ENCODE measurements at places on chromosomes 1 and 21.
A peak's percentile ranks its signal among the peaks of the same experiment; 100 is the strongest.

DNA sequence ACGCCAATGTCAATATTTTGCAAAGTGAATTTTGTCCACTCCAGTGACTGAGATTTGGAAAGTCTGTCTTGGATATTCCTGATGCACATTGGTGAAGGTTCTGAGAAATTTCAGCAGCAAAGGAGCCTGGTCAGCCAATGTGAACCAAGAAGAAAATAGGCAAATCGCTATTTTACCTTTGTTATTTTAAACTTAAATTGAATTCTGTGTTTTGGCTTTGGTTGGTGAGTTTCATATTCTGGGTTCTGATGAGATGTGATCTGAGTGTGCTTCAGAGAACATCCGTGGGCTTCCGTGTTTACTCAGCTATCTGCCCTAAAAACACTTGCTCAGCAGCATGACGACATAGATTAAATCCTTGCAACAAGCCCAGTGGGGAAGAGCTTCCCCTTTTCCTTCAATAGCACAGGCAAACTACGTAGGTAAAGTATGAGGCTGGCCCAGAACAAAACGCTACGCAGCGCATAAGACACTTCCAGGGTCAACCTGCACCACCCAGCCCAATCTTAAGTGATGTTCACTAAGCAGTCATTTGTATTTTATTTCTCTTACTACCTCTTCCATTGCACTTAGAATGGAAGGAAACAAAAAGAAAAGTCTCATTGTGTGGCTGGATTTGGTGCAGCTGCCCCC, 176.4 kb upstream of the KAZN start:
- no peak for DNase-seq

GRCh38 chr1:6440198-6441126, 15.9 kb downstream of the ESPN start:
- DNase-seq = peak; percentile 84

DNA sequence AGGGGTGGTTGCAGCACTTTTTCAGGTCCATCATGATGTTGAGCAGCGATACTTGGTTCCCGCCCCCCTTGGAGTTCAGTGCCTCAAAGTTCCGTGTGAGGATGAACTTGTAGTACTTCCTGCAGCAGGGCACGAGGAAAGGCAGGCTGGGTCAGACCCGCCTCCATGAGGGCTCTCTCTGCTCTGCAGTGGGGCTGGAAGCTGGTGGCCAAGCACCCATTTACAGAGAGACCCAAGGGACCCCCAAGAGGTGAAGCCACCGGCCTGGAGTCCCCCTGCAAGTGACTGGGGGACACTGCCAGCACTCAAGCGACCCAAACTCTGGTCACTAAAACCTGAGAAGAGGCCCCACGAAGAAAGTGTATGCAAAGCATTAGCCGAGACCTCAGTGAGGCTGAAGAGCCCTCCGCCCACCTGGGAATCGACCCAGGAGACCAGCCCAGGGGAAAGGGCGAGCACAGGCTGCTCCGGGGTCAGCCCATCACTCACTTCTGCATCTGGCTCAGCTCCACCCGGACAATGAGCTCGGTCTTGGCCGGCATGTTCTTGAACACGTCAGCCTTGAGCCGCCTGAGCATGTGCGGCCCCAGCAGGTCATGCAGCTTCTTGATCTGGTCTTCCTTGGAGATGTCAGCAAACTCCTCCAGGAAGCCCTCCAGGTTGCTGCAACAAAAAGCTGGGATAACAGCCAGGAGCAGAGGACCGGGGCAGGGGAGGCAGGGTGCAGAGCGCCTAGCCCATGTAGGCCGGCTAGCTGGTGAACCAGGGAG, 45.2 kb downstream of the CHD5 start:
- DNase-seq = no peak

GRCh38 chr1:160859166-160859565, 3.5 kb downstream of the CD244 start:
- no peak for DNase-seq

DNA sequence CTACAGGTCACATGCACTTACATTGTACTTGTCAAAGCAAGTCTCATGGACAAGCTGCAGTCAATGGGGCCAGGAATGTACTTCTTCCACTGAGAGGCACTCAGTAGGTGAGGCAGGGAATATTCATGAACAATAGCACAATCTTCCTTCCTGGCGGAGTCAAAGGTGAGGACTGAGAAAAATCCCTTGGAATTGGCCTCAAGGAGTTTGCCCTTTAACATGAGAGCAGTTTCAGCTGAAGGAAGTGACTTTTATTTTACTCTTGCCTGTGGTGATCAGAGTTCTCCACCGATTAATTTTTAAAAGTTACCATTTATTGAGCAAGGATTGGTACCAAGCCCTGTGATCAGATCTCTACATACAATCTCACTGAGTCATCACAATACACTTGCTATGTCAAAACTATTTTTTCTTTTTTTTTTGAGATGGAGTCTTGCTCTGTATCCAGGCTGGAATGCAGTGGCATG, 11.2 kb upstream of the AK2 start:
- no peak for DNase-seq

DNA sequence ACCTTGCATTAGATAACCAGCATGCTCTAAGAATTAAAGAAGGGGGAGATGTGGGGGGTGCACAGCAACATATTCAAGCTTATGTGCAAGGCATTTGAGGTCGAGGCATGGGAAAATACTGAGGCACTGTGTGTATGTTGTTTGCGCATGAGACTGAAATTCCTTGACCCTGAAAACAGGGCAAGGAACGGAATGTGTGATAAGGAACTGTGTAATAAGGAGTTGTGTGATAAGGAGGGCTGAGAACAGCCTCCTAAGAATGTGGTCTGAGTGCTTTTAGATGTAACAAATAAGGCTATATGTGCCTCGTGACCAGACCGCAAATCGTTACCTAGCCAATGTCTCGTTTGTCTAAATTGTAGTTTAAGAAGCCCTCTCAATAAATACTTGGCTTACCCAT, 26.5 kb upstream of the ITLN1 start:
- peak; percentile 85 for DNase-seq
